ENCODE measurements at places on chromosomes 2 and 18.

GRCh38 chr2:55782528-55783173 is 89.0 kb upstream of the PNPT1 start:
- DNase-seq, result no peak

- DNase-seq, result no peak
These were observed 45.7 kb downstream of the ANKMY1 start for GRCh38 chr2:240512109-240512485.

- no peak for DNase-seq
These were observed 179.1 kb downstream of the ERBB4 start for GRCh38 chr2:212359425-212360067.

DNA sequence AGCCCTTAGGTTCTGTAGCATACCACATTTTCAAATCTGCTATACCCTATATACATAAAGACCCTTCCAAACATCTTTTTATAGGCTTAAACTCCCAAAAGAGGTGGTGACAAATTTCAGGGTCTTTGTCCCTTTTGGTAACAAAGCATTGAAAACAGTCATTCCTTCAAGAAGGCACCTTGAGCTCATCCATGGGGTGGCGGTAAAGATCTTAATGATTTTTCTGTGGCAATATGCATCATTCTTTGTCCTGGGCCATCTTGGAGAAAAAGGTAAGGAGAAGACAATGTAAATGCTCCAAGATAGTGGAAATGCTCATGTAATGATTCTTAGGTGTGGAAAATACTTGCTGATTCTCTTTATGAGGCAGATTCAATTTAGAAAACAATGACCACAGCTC is 890.5 kb downstream of the CNTNAP5 start:
- no peak for DNase-seq

DNA sequence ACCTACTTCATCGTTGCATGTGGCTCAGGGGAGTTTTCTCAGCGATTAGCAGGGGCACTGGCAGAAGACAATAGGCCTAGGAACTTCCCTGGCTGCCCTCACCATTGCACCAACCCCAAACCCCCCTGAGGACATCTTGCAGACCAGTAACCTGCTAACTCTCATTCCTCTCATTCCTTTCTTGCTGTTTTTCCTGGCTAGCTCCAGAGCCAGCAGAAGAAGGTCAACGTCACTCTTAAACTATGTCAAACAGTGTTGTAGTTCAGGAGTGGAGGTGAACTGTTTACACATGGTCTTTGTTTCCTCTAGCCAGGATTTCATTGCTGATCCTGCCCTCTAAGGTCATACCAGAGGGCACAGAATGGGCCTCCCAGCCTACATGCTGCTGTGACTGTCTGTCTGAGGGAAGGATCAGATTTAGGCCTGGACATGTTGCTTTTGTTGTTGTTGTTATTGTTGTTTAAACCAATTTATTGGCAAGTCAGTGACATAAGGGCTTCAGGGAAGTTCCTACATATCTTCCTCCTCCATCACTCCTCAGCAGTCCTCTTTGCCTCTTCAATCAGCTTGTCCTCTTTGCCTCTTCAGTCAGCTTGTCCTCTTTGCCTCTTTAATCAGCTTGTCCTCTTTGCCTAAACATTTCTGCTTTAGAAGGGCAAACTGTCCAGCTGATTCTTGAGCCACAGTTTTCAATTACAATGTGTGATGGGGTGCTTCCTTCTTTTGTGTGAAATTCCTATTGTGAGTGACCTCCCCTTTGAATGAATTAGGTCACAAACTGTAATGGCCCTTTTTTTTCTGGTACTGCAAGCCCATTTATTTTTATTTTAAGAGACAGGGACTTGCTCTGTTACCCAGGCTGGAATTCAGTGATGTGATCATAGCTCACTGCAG is 471.9 kb upstream of the TNP1 start:
- no peak for DNase-seq

- no peak for DNase-seq
These were observed 481.3 kb upstream of the CHAC2 start for GRCh38 chr2:53286345-53286744.

GRCh38 chr2:117963446-117963845 is 50.4 kb downstream of the CCDC93 start:
- DNase-seq, result no peak

- no peak for DNase-seq
These were observed 720.5 kb downstream of the MBD2 start for GRCh38 chr18:53503914-53504441.

DNA sequence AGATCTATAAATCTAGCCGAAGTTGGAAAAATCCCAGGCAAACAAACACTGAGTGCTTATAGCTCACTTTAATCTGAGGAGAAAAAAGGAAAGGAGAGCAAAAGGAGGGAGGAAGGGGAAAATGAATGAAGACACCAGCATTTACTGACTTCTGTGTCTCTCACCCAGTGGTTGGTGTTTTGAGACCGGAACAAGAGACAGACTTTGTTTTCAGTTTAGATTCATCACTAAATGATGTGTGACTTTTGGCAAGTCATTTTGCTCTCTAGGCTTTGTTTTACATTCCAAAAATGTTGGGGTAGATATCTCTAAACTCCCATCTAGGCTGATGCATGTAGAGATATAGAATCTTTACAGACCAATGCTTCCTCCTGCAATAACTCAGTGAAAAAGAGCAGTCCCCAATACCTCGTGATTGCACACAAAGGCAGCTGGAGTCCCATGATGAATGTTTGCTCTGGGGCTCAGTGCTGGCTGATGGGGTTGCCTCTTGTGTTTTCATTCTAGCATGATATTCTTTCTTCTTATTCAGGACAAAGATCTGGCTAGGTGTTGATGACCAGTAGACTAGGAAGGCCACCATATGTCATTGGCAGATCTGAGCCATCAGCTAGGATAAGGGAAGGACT is 51.4 kb downstream of the TRIB2 start:
- no peak for DNase-seq

DNA sequence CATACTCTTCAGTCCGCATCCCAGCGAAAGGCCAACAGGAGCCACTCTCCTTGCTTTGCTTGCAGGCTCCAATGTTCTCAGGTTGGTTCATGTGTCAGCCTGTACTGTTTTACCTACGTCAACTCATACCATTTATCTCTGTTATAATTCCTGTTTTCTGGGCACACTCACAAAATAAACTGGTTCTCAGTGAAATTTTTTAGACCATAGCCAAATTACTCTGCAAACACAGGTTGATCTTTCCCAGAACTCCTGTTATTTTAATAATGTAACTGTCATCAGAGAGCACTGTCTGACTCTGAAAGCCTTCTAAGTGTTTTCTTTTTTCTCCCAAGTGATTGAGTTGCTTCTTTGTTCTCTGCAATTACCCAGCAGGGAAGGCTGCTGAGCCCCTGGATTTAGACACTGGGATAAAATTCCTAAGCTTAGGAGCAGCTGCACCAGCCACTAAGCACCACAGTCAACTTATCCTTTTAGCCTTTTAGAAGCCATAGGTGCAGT is 111.6 kb upstream of the PIEZO2 start:
- DNase-seq, result no peak

GRCh38 chr2:95334916-95335641 is 37.9 kb downstream of the KCNIP3 start:
- DNase-seq, result no peak

DNA sequence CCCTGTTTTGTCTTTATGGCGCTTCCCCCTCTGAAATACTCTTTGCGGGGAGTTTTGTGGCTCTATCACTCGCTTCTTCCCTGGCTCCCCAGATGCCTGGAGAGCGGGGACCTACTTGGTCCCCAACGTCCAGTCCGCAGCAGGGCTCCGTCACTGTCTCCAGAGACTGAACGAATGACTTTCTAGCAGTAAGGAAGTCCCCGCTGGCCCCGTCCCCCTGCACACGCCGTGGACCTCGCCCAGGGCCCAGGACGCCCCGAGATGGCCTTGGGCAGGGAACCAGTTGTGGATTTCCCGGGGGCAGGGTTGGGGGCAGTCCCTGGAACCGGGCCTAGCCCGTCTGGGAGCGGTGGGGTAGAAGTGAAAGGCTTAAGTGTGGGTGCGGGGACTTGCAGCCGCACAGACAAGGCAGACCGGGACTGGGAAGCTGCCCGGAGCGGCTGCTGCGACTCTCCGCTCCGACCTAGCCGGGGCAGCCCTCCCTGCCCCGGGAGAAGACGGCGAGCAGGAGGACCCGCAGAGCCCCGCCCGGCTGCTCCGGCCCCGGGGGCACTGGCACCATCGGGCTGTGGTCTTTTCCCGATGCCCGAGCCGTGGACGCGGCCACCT is 821 bp upstream of the EPHA4 start:
- DNase-seq, result peak; percentile 23

DNA sequence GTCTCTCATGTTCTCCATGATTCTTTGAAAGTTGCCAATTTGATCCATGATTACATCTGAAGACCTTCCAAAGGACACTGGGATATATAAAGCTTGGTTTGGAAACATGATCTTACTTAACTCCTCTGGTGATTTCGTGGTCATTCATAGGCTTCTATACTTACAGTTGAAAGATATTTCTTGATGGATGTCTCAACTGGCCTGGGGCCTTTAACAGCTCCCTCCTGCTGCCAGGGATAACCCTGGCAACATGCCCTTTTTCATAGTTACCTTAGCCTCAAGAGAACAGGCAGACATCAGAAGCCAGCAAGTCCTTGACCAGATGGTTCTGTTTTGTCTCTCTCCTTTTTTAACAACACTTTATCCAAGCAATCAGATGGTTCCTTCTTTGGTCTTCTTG is 23.5 kb upstream of the MFF start:
- no peak for DNase-seq

DNA sequence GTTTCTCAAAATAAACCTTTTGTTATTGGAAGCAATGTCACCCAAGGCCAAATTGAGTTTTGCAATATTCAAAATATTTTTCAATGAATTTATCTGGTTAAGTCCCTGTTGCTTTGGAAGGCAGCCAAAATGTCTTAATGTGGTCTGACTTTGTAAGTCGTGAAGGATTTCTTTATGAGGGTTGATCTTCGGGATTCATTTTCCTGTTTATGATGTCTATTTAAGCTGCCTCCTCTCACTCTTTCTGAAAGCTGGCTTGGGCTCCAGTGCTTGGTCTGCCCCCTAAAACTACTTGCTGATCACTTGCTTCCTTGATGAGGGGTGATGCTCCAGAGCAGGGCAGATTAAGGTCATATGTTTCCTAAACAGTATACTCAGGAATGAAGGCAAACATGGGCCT is 141.1 kb downstream of the ANTXR1 start:
- no peak for DNase-seq

DNA sequence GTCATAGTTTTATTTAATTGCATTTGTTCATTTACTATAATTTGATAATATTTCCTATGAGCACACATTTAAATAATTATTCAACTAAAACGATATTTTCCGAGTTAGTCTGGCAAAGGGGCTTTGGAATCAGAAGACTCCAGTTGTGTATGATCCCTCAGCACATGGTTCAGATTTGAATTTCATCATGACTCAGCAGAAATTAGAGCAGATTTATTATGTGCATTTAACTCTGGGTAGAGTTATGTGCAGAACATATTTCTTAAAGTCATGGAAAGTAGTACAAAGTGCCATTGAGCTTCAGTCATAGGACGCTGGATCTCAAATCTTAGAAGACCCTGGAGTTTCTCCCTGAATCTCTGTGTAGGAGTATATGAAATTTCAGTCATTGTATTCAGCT is 106.7 kb downstream of the ADCYAP1 start:
- no peak for DNase-seq

- no peak for DNase-seq
These were observed 279.5 kb downstream of the NDUFA10 start for GRCh38 chr2:239745386-239746227.

- DNase-seq, result peak; percentile 17
These were observed 135.1 kb upstream of the TFPI start for GRCh38 chr2:187689372-187689771.

- peak; percentile 71 for DNase-seq
These were observed at the start of gene TMEFF2 for GRCh38 chr2:192194866-192195547. Gene TMEFF2, minus strand, starts transcription at chr2:192194933. Its CDS starts 409 bp downstream, at chr2:192194524.

GRCh38 chr2:63364866-63365265 is 223.4 kb downstream of the WDPCP start:
- DNase-seq, result no peak

GRCh38 chr2:160566717-160567116 is 73.1 kb upstream of the RBMS1 start:
- DNase-seq, result no peak

DNA sequence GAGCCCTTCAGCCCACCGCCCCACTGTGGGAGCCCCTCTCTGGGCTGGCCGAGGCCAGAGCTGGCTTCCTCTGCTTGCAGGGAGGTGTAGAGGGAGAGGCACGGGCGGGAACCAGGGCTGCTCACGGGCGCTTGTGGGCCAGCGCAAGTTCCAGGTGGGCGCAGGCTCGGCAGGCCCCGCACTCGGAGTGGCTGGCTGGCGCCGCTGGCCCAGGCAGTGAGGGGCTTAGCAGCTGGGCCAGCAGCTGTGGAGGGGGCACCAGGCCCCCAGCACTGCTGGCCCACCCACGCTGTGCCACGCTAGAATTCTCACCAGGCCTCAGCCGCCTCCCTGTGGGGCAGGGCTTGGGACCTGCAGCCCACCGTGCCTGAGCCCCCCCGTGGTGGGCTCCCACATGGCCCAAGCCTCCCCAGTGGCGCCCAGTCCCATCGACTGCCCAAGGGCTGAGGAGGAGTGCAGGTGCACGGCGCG is 45.2 kb downstream of the SLC5A7 start:
- DNase-seq, result no peak

- DNase-seq, result no peak
These were observed 41.2 kb downstream of the COMMD1 start for GRCh38 chr2:61946666-61947065.

DNA sequence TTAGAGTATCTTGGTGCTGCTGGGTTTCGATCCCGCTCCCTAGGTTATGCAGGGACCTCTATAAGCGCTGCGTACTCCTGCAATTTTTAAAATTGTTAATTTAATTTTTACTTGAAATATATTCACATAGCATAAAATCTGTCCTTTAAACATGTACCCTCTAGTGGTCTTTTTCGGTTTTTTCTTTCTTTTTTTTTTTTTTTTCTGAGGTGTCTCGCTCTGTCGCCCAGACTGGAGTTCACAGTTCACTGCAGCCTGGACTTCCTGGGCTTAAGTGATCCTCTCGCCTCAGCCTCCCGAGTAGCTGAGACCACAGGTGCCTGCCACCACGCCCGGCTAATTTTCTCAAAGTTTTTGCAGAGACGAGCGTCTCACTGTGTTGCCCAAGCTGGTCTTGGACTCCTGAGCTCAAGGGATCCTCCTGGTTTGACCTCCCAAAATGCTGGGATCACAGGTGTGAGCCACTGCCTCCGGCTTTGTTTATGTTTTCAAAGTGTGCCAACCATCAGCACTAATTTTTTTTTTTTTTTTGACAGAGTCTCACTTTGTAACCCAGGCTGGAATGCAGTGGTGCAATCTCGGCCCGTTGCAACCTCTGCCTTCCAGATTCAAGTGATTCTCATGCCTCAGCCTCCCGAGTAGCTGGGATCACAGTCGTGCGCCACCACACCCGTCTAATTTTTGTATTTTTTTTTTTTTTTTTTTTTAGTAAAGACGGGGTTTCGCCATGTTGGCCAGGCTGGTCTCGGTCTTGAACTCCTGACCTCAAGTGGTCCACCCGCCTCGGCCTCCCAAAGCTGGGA is 585 bp upstream of the MOB1A start:
- no peak for DNase-seq

- peak; percentile 33 for DNase-seq
These were observed 12.6 kb downstream of the NOP58 start for GRCh38 chr2:202278036-202278760.

- DNase-seq, result no peak
These were observed 20.8 kb upstream of the SOS1 start for GRCh38 chr2:39141334-39142271.
